Right atrium auricular region (tissue), 2 donors: ENCODE measurements at places on chromosomes 2 and 18. TPM values are rescaled to one million over a fixed set of nuclear protein-coding genes. Genes with fewer than 3 reads are reported as not detected.

CCDC121 gene
- 3.6 TPM for total RNA-seq

AKAIN1 gene
- not detected for total RNA-seq

DNA sequence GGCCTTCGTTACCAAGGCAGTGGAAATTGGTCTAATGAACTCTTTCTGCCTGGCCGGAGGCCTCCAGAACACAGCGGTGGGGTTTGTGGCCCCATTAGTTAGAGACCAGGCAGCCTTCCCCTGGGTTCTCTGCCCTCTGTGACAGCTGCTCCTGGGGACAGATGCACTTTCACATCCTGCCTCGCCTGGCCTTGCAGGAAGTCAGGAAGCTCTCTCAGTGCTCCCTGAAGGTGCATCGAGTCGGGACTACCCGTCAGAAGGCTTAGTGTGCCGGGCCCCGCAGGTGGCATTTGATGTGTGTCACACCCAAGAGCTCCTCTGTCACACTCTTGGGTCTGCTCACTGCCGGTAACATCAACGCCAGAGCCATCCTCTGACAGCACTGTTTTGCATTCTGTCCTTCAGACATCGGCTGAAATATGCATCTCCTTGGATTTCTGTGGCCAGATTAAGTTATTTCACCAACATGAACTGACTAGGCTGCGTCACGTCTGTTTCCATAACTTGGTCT is 158.3 kb downstream of the LDLRAD4 start:
- H3K36me3 ChIP-seq: no peaks in the 10 kb centered on the region
- peak overlapping the region; percentile 41 for H3K27ac ChIP-seq
- H3K4me3 ChIP-seq: no peak overlapping the region
- H3K27me3 ChIP-seq: no peaks in the 10 kb centered on the region
- H3K4me1 ChIP-seq: no peaks in the 10 kb centered on the region
- peak; percentile 58 for DNase-seq

DNA sequence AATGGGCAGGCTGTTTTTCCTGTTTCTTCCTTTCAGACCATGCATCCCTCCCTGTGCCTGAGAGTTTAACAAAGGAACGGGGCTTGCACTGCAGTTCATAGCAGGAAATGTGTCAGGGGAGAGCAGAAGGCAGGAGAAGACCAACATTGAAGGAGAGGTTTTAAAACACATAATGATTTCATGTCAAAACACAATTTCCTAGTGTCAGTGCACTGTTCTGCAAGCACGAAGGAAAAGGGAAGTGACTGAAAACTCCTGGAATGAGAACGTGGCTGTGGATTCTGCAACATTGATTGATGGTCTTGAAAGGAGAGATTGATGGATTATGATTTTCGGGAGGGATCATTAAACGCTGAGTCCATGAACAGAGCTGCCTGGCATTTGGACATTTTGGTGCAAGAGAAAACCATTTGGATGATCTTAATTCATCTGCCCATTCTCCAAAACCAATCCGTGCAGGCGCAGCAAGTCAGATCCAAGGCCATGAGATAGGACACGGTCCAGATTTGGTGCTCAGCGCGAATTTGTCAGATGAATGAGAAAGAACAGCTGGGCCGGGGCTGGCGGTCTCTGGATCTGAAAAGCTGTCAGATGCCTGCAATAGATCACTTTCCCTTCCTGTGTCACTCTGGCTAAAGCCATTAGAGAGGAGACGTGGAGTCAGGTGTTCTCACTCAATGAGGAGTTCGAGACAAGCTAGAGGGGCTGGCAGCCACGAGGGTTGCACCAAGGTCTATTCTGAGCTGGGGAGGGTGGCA is 38.4 kb downstream of the C1QL2 start:
- H3K4me1 ChIP-seq: no peaks in the 10 kb centered on the region
- no peaks in the 10 kb centered on the region for H3K27me3 ChIP-seq
- no peak overlapping the region for H3K4me3 ChIP-seq
- H3K36me3 ChIP-seq: no peaks in the 10 kb centered on the region

DNA sequence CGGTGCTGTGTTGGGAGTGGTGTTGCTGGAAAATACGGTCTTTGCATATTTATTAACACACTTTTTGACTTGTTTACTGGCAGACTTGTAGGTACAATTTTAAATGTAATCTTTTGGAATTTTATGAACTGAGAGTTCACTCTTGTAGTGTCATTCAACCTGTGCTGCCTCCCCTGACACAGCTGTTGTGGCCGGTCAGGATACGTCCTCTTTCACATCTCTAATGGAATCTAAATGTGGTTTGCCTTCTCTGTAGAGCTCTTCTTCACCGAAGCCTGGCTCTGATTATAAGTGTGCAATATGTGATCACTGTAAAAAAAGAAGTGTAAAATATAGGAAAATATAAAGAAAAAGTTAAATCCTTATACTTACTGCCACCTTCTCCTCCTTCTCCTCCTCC is 94.7 kb downstream of the MAP4K4 start:
- no peaks in the 10 kb centered on the region for H3K36me3 ChIP-seq
- H3K27ac ChIP-seq: no peak overlapping the region
- no peak overlapping the region for H3K4me3 ChIP-seq
- DNase-seq: no peak
- no peaks in the 10 kb centered on the region for H3K27me3 ChIP-seq

DNA sequence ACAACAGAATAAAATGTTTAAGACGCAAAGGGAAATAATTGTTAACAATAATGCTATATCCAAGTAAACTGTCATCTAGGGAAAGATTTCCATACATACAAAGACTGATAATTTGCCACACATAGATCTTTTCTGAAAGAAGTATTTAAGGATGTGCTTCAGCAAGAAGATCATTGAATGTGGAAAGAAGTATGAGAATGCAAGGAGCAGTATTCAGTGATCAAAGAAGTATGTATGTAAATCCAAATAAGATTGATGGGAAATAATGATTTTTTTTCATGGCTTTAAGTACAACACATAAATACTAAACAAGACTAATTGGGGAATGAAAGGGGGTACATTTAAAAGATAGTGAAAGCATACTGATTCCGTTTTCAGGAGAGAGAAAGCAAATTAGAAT is 410.4 kb upstream of the HS6ST1 start:
- peaks cover 5% of the 10 kb centered on the region for H3K4me1 ChIP-seq
- H3K36me3 ChIP-seq: no peaks in the 10 kb centered on the region
- H3K27ac ChIP-seq: no peak overlapping the region
- no peaks in the 10 kb centered on the region for H3K27me3 ChIP-seq

DNA sequence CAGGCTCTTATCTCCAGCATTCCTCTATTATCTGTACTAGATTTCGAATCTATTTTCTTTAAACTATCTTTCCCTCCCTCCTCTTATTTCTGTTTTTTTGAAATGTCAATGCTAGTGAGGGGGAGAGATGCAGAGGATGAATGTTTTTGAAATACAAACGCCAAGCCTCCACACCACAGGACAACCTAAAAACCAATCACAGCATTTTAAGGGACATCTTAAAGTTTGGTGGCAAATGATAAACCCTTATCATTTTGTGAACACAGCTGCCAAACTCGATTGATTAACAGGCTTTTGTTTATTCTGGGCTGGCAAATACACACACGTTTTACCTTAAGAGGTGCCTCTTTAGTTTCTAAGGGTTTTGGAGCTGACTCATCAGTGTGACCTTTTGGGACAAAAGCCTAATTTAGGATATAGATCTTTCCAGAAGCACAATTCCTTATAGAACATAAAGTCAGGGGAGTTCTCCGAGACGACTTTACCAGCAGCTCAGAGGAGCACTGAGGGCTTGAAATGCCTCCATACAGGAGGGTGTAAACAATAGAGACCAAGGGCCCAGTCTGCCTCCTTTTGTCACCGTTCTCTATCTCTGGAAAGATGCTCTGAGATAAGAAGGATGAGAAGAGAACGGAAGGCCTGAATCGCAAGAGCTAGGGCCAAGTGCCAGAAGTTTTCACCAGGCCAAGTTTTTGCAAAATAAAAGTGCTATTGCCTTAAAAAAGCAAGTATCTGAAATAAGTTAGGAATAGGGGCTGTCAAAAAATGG is 4.2 kb upstream of the MEIS1 start:
- H3K36me3 ChIP-seq: no peaks in the 10 kb centered on the region
- H3K27ac ChIP-seq: no peak overlapping the region
- DNase-seq: no peak
- peaks cover 25% of the 10 kb centered on the region for H3K4me1 ChIP-seq

DNA sequence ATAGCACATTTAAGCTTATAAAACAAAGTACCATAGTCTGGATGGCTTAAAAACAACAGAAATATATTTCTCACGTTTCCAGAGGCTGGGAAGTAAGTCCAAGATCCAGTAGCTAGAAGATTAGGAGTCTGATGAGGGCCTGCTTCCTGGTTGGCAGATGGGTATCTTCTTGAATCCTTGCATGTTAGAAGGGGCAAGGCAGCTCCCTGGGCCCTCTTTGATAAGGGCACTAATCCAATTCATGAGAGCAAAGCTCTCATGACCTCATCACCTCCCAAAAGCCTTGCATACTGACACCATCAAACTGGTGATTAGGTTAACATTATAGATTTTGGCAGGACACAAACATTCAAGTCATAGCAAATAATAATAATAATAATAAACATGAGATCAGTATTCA is 146.4 kb downstream of the CCDC102B start:
- H3K36me3 ChIP-seq: no peaks in the 10 kb centered on the region
- DNase-seq: no peak
- no peak overlapping the region for H3K27ac ChIP-seq
- H3K4me3 ChIP-seq: no peak overlapping the region
- H3K27me3 ChIP-seq: no peaks in the 10 kb centered on the region
- H3K4me1 ChIP-seq: no peaks in the 10 kb centered on the region
